Fibroblast of gingiva (primary cell): ENCODE measurements at places on chromosomes 4 and X.

DNA sequence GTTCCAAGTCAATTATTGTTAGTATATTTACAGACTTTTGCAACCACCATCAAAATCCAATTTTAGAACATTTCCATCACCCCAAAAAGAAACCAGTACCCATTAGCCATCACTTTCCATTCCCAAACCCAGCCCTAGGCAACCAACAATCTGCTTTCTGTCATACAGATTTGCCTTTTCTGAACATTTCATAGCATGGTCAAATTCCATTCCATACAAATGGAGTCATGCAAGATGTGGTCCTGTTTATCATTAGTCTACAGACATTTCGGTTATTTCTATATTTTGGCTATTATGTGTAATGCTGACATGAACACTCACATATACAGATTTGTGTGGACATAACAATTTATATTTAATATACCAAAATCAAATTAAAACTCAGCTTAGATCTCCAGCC is 508.7 kb downstream of the ZNF674 start:
- no peak for DNase-seq

GRCh38 chr4:1012034-1012739 is 761 bp downstream of the FGFRL1 start:
- DNase-seq = no peak

DNA sequence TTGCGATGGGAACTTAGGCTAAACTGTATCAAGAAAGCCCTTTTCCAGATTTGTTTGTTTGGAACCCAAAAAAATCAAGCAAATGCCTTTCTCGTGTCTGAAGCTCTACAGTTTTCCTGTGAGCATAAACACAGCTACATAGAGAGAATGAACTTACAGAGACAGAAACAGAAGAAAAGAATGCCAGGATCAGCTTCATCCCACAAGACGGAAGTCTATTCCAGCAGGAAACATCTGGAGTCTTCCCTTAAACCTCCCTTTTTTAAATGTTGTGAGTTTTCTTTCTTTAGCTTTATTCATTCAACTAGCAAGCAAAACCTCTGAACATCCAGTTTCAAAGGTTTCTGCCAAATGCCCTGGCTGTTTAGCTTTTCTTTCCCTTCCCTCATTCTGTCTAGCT is 32.6 kb upstream of the ZFP42 start:
- DNase-seq = no peak

DNA sequence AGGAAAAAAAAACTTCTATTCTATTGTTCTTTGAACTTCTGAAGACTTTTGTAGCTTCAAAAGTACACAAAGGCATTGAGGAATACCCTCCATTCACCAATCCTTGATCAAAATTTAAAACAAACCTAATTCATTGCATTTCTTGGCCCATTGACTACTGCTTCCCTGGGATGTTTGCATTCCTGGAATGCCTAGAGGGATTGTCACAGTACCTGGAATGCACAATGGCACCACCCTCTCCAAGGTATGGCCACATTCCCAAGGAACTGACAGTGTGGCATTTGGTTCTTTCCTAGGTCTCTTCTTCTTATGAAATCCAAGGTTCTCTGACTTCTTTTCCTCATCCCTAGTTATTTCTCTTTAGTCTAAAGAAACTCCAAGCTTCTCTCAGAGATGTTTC is 600.7 kb downstream of the CCSER1 start:
- no peak for DNase-seq

GRCh38 chrX:129581904-129582303 is 41.8 kb downstream of the OCRL start:
- no peak for DNase-seq

DNA sequence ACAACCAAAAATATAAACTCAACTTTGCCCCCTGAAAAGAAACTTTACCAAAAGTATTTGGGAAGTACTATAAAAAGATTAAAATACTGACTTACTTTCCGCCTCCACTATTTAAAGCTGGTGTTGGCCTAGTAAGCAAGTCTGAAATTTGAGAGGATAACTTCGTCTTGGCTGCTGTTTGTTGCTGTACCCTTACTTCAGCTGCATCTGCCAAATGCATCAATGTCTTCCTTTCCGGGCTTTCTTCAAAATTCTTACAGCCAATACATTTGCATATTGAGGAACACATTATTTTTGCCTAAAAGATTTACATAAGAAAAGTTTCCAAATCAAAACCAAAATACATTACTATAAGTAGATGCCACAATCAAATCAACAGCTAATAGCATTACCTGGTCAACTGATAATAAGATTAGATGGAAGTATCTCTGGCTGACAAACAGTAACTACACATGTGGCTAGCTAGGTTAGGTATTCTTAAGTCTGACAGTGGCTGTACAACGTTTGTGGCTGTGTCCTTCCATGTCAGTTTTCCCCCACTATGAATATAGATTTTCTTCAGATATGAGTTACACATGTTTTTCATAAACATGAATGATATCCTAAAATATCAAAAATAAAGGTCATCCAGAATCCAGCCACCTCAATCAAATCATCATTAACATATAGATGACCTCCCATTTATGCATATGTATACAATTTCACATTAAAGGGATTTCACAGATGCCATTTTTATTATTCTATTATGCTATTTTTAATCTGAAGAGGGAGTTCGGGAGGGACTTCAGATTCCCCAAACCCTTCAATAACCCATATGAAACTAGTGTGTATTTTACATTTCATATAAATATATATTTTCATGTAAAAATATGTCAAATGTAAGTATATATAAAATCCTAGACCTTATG is 30.6 kb downstream of the THAP9 start:
- no peak for DNase-seq

DNA sequence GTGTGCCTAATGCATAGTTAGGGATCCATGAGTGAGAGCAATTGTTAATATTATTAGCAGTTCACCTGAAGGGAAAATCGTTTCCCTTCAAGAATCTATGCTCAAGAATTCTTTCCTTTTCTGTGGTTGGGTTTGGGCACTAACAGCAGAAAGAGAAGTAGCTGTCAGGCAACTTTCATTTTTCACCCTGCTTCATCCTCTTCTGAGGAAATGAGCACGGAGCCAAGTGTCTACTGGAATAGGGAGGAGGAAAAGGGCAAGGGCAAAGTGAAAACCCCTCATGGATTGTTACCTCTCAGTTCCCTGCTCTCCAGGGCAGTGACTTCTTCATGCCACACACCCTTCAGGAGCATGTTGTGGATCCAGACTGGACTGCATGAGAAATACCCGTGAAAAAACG is 2.6 kb upstream of the HPGDS start:
- DNase-seq = no peak

DNA sequence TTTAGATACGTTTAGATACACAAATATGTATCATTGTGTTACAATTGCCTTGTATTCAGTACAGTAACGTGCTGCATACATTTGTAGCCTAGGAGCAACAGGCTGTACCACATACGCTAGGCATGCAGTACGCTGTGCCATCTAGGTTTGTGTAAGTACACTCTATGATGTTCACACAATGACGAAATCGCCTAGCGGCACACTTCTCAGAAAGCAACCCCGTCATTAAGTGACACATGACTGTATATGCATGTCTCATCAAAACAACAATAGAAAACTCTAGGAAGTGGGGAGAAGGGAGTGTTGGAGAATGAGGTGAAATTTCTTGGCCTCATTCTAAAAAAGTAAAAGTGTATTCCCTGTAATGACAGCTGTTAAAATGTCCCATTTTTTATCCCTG is 32.7 kb downstream of the CCDC149 start:
- DNase-seq = no peak

- no peak for DNase-seq
These were observed 51.3 kb downstream of the DTHD1 start for GRCh38 chr4:36332782-36333131.

DNA sequence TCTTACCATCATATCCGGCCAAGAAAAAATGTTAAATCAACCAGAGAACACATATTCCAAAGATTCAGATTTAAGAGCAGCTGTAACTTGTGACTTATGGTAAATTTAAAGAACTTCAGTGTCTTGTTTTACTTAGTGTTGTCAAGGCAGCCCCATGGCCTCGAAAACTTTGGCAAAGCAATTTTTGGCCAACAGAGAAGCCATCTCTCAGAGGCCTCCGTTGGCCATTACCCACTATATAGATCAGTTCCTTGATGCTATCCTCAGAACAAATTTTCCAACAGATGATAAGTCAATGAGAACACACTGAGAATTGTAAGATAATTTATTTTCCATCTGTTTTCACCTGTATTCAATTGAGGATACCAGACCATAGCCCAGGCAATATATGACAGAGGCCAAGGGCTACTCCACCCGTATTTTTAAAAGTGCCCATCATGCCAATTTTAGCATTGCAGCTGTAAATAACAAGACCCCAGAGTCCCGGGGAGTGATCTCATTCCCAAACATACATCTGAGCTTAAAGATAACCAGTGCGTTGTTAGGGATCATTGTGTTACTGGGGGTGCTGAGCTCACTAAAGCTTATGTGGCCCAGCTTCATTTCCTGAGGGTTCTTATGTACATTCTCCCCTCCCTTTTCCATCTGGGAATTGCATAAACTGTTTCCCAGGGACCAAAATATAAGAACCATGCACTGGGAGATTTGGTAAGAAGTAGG is 50.0 kb upstream of the PDHA1 start:
- no peak for DNase-seq

DNA sequence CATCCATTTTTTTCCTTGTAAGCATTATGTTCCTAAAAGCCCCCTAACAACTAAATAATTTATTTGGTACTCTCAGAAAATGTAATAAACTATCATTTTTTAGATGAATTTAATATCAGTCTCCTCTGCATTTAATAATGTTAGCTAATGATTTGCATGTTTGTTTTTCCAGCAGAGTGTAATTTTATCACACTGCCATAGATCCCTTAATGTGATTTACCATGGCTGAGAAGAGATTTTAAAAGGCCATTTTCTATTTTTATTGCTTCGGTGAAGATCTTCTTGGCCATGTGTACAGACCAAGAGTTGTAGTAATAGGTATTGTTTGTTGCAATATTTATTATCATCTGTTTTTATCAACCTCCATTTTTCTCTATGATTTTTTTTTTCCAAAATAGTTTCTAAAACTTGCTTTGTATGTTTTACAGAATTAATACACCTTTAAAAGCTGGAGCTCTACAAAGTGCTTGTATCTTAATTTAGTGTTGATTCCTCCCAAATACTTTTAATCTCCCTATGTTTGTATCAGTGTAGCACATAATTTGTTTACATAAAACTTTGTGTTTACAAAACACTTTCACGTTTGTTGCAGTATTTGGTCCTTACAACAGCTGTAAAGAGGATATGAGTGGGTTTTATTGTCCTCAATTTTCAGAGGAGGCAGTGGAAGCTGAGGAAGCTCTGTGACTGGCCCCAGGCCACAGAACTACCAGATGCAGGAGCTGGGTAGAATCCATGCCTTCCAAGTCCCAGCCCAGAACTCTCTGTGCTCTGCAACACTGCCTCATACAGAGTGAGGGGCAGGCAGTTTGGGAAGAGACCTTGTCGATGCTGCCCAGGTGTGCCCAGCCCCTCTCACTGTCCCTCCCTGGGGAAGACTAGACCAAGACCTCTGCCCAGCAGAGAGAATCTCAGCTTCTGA is 58.1 kb downstream of the FAM114A1 start:
- DNase-seq = no peak

- DNase-seq = no peak
These were observed 316.0 kb downstream of the TRIML1 start for GRCh38 chr4:188455062-188455752.

GRCh38 chr4:159977907-159978617 is 875.2 kb downstream of the RAPGEF2 start:
- no peak for DNase-seq

- no peak for DNase-seq
These were observed 29.7 kb upstream of the IL9R start for GRCh38 chrX:155967653-155968325.

DNA sequence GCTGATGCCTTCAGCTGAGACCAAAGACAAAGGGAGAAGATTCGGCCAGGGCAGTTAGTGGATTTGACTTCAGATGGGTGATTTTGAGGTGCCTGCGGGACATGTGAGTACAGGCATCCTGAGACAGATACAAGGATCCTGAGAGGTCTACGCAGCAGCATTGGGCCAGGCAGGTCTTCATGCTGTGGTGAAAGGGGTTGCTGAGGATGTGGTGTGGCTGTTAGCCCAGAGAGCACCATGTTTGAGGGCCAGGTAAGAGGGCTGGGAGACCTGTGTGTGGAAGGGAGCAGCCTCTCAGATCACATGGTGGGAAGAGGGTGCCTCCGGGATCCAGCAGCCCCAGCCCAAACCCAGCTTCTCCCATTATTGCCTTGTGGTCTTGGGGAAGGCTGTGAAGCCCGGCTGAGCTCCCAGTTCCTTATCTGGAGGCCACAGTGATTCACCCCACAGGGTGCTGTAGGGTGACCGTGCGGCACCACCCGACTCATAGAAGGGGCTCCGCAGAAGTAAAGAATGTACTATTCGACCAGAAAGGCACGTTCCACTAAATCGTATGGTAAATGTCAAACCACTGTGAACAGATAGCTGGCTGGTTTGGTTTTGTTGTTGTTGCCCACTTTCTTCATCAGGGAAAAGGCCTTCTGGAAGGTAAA is 27.7 kb upstream of the TADA2B start:
- no peak for DNase-seq

DNA sequence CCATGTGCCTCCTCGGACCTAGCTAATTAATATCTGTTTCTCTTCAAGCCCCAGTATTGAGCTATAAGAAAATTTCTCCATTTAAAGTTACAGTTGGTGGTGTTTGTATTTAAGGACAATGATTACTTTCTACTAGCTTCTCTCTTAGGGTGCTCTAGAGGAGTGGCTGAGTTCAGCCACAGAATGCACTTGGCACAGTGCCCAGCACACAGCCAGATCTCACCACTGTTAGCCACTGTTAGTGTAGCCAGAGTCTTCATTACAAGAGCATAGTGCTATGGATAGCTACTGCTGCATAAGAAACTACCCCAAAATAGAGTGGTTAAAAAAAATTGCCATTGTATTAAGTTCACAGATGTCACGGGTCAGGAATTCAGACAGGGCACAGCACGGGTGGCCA is 421.3 kb downstream of the BCOR start:
- no peak for DNase-seq

DNA sequence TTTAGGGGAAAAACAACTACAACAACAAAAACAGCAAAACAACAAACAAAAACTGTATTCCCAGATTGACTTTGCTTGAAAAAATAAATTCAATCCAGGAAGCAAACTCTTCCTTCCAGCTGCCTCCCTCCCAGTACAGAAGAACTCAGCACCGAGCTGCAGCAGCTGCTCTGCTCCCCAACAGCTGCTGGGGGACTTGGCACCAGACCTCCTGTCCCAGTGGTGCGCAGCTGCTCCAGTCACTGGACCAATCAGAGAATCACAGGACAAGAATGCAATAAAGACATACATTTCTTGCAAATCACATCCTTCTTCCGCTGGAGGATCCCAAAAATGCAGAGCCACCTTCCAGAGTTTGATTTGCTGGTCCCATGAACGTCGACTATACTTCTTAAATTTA is 11.8 kb upstream of the FAM53A start:
- no peak for DNase-seq

GRCh38 chrX:21905953-21906352 is 34.6 kb upstream of the SMS start:
- no peak for DNase-seq
